ENCODE measurements at places on chromosomes 6 and 20. TPM values are rescaled to one million over a fixed set of nuclear protein-coding genes. Genes with fewer than 3 reads are reported as not detected.

SCRT2 gene
- total RNA-seq: not detected

LTV1 gene
- total RNA-seq: 11.9 TPM

MRAP2 gene
- total RNA-seq: not detected

ULBP1 gene
- total RNA-seq: 2.1 TPM

TMC2 gene
- not detected for total RNA-seq

PLCB4 gene
- 0.23 TPM for total RNA-seq

C2 gene
- total RNA-seq: 9.6 TPM

PI3 gene
- total RNA-seq: not detected

Measured in pericardium fibroblast (primary cell).